ENCODE measurements at places on chromosomes 12 and 14. TPM values are rescaled to one million over a fixed set of nuclear protein-coding genes. Genes with fewer than 3 reads are reported as not detected.

DNA sequence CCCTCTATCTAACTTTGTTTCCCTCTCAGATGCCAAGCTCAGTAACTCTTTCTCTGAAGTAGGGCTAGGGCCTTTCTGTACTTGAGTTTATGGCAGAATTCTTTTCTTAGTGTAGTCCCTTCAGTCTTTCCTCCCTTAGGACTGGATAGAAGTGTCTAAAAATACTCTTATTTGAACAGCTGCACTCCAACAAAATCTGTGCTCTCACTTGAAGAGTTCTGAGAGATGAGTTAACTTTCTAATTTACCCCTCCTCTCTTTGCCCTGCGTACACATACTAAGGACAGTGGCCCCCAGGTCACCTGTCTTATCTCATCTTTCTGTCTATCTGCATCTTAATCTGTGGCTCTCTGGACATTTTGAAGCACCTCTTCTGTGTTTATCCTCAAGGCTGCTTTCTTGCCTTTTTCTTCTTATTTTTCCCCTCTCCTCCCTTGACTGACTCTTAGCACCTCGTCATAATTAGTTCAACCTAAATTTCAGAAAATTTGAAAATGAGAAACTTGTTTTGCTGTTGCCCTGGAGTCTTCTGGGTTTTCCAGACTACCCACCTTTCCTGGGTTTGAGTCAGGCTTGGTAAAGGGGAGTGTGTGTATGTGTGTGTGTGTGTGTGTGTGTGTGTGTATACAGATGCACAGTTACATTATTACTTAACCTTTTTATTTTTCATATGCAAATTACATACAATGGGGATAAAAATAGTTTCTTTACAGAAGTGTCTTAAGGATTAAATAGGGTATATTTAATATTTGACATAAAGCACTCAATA, 23.9 kb downstream of the NCKAP1L start:
- H3K27me3 ChIP-seq, result no peaks in the 10 kb centered on the region
- no peak overlapping the region for H3K4me3 ChIP-seq
- no peaks in the 10 kb centered on the region for H3K36me3 ChIP-seq
- H3K27ac ChIP-seq, result no peak overlapping the region
- no peaks in the 10 kb centered on the region for H3K4me1 ChIP-seq

ZNF385A gene
- 0.31 TPM for polyA plus RNA-seq

C12orf42 gene
- not detected for polyA plus RNA-seq

MIP gene
- not detected for polyA plus RNA-seq

DNA sequence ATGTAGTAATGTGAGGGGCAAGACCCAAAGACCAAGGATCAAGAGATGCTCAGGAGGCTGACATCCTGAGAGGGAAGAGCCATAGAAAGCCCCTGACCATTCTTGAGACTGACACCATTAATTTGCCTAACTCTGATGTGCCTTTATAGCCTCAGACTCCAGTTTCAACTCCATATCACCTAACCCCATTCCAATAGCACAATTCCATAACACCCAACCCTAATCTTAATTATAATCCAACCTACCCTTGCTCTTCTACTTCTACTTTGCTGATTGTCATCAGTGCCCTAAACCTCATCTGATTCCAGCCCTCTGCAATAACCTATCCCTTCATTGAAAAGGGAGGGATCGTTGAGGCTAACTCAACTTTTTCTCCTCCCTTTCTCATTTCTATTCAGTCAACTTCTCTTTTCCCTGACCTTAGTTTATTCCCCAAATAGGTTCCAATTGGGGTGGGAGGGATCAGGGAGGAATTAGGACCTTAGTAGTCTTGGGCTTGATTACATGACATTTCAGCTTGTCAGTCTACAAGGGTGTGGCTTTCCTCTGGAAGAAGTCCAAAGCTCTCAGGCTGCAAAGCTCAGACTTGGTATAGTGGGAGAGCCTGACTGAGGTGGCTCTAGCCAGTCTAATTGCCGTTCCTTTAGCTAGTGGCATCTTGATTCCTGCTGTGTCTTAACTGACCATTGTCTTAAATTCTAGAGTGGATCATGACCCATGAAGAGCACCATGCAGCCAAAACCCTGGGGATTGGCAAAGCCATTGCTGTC, 3.1 kb downstream of the PFKM start:
- no peaks in the 10 kb centered on the region for H3K36me3 ChIP-seq
- H3K27ac ChIP-seq, result no peak overlapping the region
- H3K4me1 ChIP-seq, result peaks cover 25% of the 10 kb centered on the region
- H3K27me3 ChIP-seq, result peaks cover 2% of the 10 kb centered on the region

CLEC4E gene
- not detected for polyA plus RNA-seq

BIN2 gene
- not detected for polyA plus RNA-seq

- 0 out of 3 replicates have a peak, but pooled peaks cover 3% of the 10 kb centered on the region for H3K27me3 ChIP-seq
- peaks cover 28% of the 10 kb centered on the region for H3K4me1 ChIP-seq
- H3K4me3 ChIP-seq, result peak overlapping the region; percentile 49
- DNase-seq, result peak; percentile 66
- H3K36me3 ChIP-seq, result no peaks in the 10 kb centered on the region
Observed at GRCh38 chr14:50860478-50861086, 11.3 kb upstream of the ABHD12B start.

GRCh38 chr14:71086567-71086966, 179.3 kb downstream of the PCNX1 start:
- H3K4me3 ChIP-seq, result no peak overlapping the region
- no peaks in the 10 kb centered on the region for H3K4me1 ChIP-seq
- H3K27me3 ChIP-seq, result no peaks in the 10 kb centered on the region
- peaks cover 35% of the 10 kb centered on the region for H3K36me3 ChIP-seq
- no peak overlapping the region for H3K27ac ChIP-seq

DNA sequence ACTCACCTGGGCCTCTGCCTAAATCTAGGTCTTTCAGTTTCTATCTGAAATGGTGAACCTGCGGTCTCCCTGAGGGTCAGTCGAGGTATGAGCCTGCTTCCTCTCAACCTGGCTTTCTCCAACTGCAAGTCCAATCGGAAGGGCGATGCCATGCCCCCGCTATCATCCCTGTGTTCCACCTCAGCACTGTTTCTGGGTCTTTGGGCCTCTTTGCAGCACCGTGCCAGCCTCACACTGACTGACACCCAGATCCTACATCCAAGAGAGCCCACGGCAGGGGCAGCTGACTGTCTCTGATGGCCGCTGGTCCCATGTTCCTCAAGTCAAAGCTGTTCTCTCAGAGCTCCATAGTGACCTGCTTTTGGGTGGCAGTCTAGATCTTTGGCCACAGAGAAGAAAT, 120.7 kb downstream of the PAPOLA start:
- no peak overlapping the region for H3K4me3 ChIP-seq
- no peaks in the 10 kb centered on the region for H3K4me1 ChIP-seq
- DNase-seq, result no peak
- H3K27ac ChIP-seq, result no peak overlapping the region
- peaks cover 8% of the 10 kb centered on the region for H3K27me3 ChIP-seq

KCNK13 gene
- 0.10 TPM for polyA plus RNA-seq

WNT1 gene
- not detected for polyA plus RNA-seq

DNA sequence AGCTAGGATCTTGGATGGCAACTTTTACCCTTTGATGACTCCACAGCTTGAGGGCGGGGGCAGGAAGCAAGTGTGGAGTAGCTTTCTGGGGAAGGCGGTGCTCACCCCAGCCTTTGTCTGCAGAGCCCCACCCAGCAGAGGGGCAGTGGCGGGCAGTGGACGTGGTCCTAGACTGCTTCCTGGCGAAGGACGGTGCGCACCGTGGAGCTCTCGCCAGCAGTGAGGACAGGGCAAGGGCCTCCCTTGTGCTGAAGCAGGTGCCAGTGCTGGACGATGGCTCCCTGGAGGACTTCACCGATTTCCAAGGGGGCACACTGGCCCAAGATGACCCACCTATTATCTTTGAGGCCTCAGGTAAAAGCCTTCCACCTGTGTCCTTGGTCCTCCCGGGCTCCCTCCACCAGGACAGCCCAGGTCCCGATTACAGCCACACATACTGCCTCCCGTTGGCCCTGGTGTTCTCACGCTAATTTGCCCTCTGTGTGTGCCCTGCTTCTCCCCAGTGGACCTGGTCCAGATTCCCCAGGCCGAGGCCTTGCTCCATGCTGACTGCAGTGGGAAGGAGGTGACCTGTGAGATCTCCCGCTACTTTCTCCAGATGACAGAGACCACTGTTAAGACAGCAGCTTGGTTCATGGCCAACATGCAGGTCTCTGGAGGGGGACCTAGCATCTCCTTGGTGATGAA, 1.2 kb downstream of the TAPBPL start:
- H3K4me3 ChIP-seq, result peak overlapping the region; percentile 90
- no peak for DNase-seq
- H3K36me3 ChIP-seq, result no peaks in the 10 kb centered on the region
- H3K27me3 ChIP-seq, result no peaks in the 10 kb centered on the region

DNA sequence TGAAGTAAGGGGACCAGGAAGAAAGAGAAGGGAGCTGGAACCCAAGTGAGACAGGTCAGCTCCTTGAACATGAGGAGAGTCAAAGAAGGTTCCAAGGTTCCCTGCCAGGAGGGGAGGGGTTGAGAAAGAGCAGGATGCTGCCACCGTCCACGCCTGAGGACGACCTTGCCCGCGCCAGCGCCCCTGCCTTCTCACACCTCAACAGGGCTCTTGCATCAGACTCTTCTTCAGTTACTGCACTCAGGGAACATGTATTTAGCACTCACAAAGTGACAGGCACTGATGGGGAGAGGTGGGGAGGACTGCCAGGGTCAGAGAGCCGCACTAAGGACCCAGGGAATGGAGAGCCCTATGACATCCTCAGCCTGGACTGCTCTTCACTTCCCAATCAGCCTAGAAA, 102.1 kb upstream of the NUDT4 start:
- H3K27ac ChIP-seq, result no peak overlapping the region
- peaks cover 52% of the 10 kb centered on the region for H3K4me1 ChIP-seq
- no peak overlapping the region for H3K4me3 ChIP-seq
- H3K27me3 ChIP-seq, result no peaks in the 10 kb centered on the region

SDR9C7 gene
- not detected for polyA plus RNA-seq

- no peaks in the 10 kb centered on the region for H3K4me1 ChIP-seq
- no peak overlapping the region for H3K27ac ChIP-seq
- no peak overlapping the region for H3K4me3 ChIP-seq
Observed at GRCh38 chr14:99179946-99180345, 92.1 kb downstream of the BCL11B start.

CCT2 gene
- 153 TPM for polyA plus RNA-seq

DNA sequence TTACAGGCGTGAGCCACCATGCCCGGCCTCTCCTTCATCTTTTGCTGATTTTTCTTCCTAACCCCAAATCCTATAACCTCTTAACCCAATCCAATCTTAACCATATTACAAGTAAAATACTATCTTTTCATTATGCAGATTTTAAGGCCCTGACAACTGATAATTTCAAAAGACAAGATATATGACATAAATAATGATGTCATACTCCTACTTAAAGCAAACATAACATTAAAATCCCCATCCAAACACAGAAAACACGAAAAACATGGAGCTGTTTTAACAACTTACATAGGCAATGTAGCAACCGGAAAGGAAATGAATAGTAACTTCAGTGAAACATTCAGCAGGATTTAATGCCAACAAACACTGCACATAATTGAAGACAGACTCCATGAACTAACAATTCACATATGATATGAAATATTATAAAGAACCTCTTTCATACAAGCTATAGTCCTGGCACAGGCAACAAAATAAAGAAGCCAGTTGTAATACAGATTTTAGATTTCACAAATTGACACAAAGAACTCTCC, 21.5 kb downstream of the USP44 start:
- no peak for DNase-seq
- H3K27me3 ChIP-seq, result no peaks in the 10 kb centered on the region
- no peak overlapping the region for H3K4me3 ChIP-seq
- no peaks in the 10 kb centered on the region for H3K4me1 ChIP-seq
- H3K27ac ChIP-seq, result no peak overlapping the region
- H3K36me3 ChIP-seq, result no peaks in the 10 kb centered on the region

Measured in HepG2 (cell line).